ENCODE measurements at places on chromosomes 6 and 20. TPM values are rescaled to one million over a fixed set of nuclear protein-coding genes. Genes with fewer than 3 reads are reported as not detected.

DNA sequence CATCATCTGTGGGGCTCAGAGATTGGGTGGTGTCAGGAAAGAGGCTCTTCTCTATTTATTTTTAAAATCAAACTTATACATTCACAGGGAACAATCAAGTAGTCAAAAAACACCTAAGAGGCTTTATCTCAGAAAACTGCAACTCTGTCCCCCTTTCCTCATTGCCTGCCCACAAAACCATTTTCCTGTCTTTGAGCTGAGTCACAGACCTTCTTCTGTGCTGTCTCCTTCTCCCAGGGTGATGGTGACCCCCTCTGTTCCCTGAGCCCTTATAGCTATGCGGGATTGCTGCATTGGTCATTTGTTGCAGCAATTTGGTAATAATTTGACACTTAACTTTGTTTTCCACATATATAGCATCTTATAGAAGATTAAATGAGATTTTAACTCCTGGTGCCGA, 195.2 kb upstream of the PROKR2 start:
- DNase-seq: no peak

GRCh38 chr20:3021327-3021726, 22.1 kb upstream of the GNRH2 start:
- no peak for DNase-seq

DNA sequence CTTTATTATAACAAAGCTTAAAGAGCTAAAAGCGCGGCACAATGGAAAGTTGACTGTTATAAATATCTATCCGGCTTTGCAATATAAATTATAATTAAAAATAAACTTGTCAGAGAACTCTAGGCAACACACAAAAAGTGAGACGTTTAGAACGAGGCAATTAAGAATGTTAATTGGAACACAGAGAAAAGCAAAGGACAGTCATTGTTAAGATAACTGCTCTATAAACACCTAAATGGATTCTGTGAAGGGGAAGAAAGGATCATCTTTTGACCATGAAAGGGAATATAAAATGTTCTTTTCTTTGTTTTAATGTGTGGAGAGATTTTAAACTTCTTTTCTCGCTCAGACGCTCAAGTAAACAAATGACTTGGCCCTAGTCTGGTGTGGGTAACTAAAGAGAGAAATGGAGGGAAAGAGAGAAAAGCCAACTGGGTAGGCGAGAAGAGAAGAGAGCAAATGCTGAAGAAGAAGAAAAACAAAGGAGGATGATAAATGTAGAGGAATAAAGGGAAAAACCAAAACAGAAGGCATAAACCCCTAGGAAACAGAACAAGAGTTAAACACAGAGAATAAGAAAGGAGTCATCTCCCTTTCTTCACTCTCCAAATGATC, 9.3 kb upstream of the SALL4 start:
- no peak for DNase-seq

DNA sequence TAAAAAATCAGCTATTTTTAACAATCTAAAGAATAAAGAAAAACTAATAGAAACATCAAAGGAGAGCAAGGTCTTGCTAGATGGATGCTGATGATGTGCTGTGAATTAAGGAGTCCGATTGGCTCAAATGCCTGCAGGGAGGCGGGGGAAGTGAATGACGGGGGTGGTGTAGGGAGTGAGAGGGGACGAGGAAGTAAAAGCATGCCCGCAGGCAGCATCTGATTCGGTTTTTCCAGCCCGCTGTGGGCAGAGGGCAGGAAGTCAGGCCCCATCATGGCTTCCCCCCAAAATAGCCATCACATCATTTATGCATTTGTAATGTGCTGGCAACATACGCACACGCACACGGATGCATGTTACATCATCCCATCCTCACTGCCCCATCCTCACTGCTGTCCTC, 10.3 kb downstream of the RSPO4 start:
- peak; percentile 31 for DNase-seq

DNA sequence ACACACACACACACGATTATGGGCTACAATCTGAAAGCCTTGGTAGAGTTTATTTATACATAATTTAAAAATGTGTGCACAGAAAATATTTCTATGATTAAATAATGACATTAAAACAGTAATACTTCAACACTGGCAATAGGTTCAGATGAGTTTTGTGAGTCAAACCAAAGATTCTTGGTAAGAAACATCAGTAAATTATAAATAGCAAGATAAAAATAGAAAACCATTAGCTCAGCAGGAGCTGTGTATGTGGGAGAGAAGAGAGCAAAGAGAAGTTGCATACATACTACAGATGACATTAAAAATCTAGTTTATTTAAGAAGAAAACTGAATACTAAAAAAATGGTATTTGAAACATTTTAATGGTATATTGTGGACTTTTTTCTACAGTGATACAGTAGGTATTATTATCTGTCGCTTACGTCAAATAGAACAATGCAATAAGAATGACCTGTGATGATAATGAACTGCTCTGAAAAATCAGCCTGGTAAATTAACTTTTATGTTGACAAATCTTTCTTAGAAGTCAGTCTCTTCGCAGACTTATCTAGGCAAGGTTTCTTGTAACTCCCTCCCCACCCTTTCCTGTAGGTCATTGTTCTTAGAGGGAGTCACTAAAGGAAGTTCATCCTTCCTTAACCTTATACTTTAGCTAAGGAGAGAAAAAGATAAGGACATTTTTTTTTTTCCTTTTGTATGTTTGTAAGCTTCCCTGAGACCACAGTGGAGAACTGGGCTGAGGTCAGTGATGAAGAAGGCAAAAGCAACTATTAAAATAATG, 149.3 kb downstream of the GJA1 start:
- DNase-seq: no peak

- DNase-seq: no peak
These were observed 30.5 kb upstream of the AKAP12 start for GRCh38 chr6:151209071-151209831.

- DNase-seq: no peak
These were observed 570 bp upstream of the FANCE start for GRCh38 chr6:35451354-35452182.

GRCh38 chr6:119466226-119466625, 116.7 kb upstream of the MAN1A1 start:
- DNase-seq: no peak

DNA sequence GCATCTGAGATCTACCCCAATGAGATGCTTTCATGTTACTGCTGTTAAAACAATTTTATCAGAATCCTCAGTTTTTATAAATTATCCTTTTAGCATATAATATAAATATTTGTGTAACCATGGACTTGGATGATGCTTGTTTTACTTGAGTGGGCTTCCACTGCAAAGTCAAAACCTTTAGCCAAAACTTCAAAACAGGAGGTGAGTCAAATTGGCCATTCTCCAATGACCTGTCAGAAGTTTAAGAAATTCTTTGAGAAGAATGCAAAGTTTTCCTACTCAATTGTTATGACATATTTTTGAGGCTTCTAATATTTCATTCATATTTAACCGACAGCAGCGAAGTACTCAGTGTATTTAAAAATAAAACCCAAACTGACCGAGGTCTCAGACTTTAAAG, 507.9 kb downstream of the EYS start:
- no peak for DNase-seq

DNA sequence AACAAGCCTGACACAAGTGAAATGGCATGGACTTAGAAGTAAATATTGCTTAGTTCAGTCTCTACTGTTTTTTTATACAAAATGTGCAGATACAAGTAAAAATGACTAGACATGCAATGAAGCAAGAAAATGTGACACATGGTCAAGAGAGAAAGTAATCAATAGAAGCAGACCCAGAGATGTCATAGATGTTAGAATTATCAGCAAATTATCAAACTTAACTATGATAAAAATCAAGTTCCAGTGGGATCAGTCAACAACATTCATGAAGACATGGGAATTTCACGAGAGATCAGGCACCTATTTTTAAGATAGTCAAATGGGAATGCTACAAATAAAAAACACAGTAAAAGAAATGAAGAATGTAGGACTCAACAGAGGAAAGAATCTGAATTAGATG, 267.0 kb downstream of the SLC35F1 start:
- DNase-seq: no peak

DNA sequence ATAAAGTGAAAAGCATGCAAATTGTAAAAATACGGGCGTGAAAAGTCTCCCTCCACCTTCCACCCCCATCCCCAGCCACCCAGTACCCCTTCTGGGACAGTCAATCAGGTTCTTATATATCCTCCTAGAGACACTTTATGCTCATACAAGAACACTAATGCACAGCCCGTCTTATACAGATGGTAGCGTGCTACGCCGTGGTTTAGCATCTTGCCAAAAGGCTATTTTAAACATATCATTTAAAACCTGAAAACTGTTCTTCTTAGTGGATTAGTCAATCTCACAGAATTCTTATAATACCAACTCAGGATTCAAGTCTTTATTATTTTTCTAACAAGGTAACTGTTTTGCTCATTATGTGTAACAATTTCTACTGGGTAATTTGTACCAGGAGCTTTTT, 57.2 kb upstream of the MRPS10 start:
- DNase-seq: no peak

DNA sequence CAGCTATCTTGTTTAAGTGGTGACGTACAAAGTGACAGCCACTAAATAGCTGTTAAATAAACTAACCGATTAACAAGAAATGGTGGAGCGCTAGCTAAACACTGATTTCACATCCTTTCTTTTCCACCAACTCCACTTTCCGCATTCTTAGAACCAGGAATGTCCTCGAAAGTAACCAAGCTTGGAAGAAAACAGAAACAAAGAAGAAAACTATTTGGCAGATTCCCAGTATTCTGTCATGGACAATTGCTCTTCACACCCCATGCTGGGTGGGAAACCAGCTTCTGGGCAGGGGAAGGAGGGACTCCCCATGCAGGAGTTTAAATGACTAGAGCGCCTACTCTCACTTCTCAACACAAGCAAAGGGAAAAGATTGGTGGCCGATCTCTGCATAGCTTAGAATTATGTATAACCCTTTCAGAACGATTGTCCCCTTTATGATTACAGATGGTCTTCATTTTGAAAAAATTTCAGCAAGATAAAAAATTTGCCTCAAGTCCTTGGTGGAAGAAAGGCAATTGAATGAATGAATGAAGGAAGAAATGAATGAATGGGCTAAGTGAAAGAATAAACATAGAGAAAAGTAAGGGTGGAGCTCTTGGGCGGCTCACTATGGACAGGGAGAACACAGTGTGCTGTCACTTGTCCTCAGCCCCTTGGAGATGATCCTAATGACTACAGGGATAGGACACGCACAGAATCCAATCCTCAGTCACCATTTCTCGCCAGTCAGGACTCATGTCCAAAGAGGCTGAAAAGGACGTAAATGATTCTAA, 148.7 kb upstream of the NEDD9 start:
- no peak for DNase-seq

The KPNA5 gene
- total RNA-seq: 9.0 TPM

The FAXC gene
- total RNA-seq: not detected

The ADGRB3 gene
- not detected for total RNA-seq

The TPBG gene
- total RNA-seq: not detected

The CENPB gene
- 59.0 TPM for total RNA-seq

Data from activated naive CD8-positive, alpha-beta T cell treated with anti-CD3 and anti-CD28 coated beads for 36 hours (primary cell).